GM12878 (cell line): ENCODE measurements at places on chromosomes 2 and 18. TPM values are rescaled to one million over a fixed set of nuclear protein-coding genes. Genes with fewer than 3 reads are reported as not detected.

- DNase-seq = no peak
These were observed 181.0 kb downstream of the C1D start for GRCh38 chr2:67881816-67882215.

DNA sequence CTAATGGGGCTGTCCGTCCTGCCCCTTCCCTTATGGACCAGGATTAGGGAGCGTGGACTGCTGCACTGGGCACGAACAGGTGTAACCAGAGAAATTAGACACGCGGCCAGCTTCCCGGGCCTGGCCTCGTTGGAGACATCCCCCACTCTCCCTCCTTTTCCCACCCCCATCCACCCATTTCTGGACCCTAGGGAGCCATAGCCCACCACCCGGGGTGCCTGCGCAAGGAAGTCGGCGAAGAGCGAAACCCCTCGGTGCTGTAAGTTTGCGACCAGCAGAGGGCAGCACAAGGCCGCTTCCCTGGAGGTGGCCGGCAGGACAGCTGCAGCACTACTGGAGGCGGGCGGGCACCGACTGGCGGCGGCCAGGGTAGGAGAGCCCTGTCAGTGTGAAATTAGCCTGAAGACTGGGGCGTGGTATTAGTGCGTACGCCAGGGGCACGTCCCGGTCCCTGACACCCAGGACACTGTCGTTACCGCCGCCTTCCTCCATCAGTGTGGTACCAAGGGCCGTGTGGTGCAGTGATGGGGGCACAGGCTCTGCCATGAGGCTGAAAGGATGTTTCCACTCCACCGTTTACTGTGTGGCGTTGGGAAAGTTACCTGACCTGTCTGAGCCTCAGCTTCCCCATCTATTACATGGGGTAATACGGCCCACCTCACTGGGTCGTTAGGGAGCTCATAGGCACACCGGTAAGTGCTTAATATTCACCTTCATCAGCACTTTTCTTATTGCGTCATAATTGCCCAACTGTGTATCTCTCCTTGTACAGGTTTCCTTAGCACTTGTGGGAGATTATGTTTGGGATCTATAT is 36.0 kb upstream of the CD207 start:
- no peak for DNase-seq

The VIT gene
- polyA plus RNA-seq = not detected in 2 replicates

DNA sequence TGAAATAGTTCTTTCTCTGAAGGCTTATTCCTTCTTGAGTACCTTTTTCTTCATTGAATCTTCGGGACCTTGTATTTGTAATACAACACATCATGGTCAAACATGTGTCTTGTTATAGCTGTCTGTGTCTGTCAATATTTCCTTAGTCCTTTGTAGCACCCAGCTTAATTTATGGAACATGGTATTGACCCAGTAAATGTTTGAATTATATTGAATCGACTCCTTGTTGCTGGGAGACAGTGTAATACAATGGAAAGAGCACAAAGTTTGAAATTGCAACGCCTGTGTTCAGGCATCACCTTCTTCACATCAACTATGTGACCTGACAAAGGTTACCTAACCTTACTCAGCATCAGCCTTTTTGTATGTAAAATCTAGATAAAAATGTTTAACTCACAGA is 267.2 kb upstream of the CYRIA start:
- no peak for DNase-seq

- DNase-seq = no peak
These were observed 139.6 kb upstream of the CTAGE1 start for GRCh38 chr18:22557168-22557941.

- DNase-seq = no peak
These were observed 37.7 kb downstream of the STON1 start for GRCh38 chr2:48567671-48568070.

DNA sequence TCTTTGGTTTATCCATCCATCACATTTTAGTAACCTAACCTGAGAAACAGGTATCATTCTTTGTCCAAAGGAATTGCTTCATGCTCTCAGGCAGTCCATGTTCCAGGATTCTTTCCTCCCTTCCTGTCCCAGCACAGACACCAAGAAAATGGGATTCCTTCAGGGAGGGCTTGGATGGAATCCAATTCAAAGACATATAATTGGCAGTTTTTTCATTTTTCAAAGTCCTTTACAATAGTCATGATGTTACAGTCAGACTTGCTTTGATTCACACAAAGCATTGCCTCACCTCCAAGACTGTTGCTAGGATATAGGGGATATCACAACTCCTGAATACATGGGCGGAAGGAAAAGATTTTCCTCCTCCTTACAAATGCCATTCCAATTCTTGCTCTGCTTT is 241.4 kb upstream of the ACVR2A start:
- no peak for DNase-seq

DNA sequence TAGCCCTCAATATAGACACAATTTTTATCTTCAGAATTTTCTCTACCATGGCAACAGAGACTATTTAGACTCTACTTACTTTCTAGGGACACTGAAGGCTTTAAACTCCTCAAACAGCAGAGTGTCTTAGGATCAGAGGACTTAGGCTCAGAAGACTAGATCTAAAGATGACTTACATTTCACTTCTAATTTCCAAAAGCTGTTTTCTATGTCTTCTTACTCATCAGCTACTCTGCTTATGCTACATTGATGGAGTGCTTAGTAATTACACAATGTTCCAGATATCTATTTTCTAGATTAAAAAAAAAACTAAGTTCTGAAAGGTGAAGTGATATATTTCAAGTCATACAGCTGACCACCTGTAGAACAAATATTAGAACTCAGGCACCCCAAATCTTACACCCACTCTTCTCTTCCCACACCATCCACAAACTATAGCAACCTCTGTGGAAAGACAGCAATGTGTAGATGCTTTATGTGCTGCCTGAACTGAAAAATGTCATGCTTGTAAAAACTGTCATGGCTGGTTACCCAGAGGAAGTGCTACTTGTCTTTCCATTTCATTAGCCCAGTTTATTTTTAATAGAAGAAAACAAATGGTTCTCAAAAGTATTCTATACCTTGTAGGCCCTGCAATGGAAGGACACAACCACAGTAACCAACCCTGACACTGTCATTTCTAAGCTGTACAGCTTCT is 831.0 kb upstream of the ACVR2A start:
- DNase-seq = no peak

The C1QL2 gene
- not detected in 2 replicates for polyA plus RNA-seq

The SKOR2 gene
- not detected in 2 replicates for polyA plus RNA-seq

DNA sequence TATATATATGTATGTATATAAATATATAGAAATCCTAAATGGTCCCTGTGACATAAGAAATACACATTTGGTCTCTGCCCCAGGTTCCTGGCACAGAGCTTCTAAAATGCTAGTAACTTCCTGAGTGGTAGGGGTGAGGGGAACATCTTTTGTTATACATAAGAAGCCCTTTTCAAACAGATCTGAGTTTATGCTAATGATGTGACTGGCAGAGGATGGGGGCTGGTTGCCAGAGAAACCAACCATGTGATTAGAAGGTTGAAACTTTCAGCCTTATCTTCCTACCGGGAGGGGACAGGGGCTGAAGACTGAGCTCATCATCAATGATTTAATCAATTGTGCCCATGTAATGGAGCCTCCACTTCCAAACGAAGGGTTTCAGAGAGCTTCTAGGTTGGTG is 16.3 kb downstream of the MFSD2B start:
- no peak for DNase-seq

The SLC9A2 gene
- 0.56 and 0.70 TPM in 2 replicates for polyA plus RNA-seq

- no peak for DNase-seq
These were observed 61.2 kb upstream of the POMC start for GRCh38 chr2:25229279-25230197.

GRCh38 chr18:22765896-22766295 is 167.2 kb upstream of the RBBP8 start:
- no peak for DNase-seq

The FAM237A gene
- polyA plus RNA-seq = not detected in 2 replicates

The FSHR gene
- polyA plus RNA-seq = not detected in 2 replicates

The C2orf72 gene
- polyA plus RNA-seq = not detected in 2 replicates

The RESP18 gene
- polyA plus RNA-seq = not detected in 2 replicates

- DNase-seq = peak; percentile 28
These were observed 24.1 kb downstream of the SLC25A52 start for GRCh38 chr18:31736630-31737029.

The CSRNP3 gene
- 0.12 TPM in 1 of 2 replicates, not detected in the other for polyA plus RNA-seq
